H9 (cell line): ENCODE measurements at places on chromosomes 4 and X. TPM values are rescaled to one million over a fixed set of nuclear protein-coding genes. Genes with fewer than 3 reads are reported as not detected.
A peak's percentile ranks its signal among the peaks of the same experiment; 100 is the strongest.

Gene LYAR
- total RNA-seq = 47.0 and 50.9 TPM in 2 replicates

Gene RAB40AL
- total RNA-seq = not detected in 2 replicates

Gene HTR2C
- total RNA-seq = 1.3 and 1.5 TPM in 2 replicates

Gene IL2
- not detected in 2 replicates for total RNA-seq

DNA sequence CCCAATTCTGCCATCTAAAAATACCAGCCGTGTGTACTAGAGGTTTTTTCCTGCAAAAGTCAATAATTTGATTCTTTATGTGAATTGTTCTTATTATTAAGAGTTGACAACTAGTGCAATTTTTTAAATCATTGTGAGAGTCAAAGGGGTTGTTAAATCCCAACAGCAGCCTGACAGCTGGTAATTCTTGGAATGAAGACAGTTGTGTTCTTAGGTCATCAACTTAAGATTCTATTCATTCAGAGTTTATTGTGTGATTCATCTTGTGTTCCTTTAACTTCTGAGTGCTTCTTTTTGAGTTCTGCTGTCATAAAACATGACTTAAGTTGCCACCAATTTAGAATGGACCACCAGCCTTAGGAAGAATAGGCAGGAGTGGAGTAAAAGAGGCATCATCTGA, 329.0 kb downstream of the NAF1 start:
- peaks cover 7% of the 10 kb centered on the region; the same call in 1 of the 2 replicates for H3K36me3 ChIP-seq
- H3K4me1 ChIP-seq = no peaks in the 10 kb centered on the region
- no peak overlapping the region for H3K27ac ChIP-seq
- H3K4me3 ChIP-seq = no peak overlapping the region
- no peak for DNase-seq

GRCh38 chrX:148672517-148672916, 172.1 kb downstream of the AFF2 start:
- DNase-seq = no peak
- H3K27ac ChIP-seq = no peak overlapping the region
- no peaks in the 10 kb centered on the region for H3K27me3 ChIP-seq
- peaks cover 28% of the 10 kb centered on the region for H3K36me3 ChIP-seq
- H3K4me1 ChIP-seq = no peaks in the 10 kb centered on the region

- H3K27me3 ChIP-seq = no peaks in the 10 kb centered on the region
- no peaks in the 10 kb centered on the region for H3K4me1 ChIP-seq
- no peak overlapping the region for H3K4me3 ChIP-seq
- H3K27ac ChIP-seq = no peak overlapping the region
These were observed 38.2 kb downstream of the HTRA3 start for GRCh38 chr4:8307714-8308113.

DNA sequence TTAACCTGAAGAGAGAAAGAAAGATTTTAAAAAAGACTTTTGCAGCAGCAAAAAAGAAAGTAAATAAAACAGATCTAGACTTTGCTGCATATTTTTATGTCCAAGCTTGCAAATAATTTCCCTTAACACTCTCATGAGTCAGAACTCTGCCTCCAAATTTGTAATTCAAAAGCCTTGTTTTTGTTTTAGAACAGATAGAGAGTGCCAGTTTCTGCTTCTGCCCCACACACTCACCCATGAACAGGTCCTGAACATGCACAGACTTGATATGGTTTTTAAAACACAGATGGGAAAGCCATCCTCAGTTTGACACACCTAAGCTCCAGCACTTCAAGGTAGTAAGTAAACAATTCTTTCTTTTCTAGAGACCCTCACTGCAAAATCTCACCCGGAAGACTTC, 39.7 kb upstream of the VCX3B start:
- H3K4me3 ChIP-seq = no peak overlapping the region
- H3K27ac ChIP-seq = no peak overlapping the region
- no peaks in the 10 kb centered on the region for H3K36me3 ChIP-seq
- H3K27me3 ChIP-seq = no peaks in the 10 kb centered on the region

DNA sequence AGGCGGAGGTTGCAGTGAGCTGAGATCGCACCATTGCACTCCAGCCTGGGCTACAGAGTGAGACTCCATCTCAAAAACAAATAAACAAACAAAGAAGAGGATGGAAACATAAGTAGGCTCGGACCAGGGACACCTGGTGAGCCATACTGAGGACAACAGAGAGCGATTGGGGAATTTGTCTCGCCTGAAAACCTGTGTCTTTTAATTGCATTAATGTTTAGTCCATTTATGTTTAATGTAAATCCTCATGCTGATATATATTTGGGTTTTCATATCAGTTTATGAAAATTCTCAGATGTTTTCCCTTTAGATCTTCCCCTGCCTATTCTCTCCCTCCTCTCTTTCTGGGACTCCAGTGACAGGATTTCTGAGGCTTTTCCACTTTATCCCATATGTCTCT, 84.6 kb downstream of the EVC start:
- no peaks in the 10 kb centered on the region for H3K27me3 ChIP-seq
- no peak overlapping the region for H3K27ac ChIP-seq
- H3K4me1 ChIP-seq = no peaks in the 10 kb centered on the region
- H3K4me3 ChIP-seq = no peak overlapping the region

DNA sequence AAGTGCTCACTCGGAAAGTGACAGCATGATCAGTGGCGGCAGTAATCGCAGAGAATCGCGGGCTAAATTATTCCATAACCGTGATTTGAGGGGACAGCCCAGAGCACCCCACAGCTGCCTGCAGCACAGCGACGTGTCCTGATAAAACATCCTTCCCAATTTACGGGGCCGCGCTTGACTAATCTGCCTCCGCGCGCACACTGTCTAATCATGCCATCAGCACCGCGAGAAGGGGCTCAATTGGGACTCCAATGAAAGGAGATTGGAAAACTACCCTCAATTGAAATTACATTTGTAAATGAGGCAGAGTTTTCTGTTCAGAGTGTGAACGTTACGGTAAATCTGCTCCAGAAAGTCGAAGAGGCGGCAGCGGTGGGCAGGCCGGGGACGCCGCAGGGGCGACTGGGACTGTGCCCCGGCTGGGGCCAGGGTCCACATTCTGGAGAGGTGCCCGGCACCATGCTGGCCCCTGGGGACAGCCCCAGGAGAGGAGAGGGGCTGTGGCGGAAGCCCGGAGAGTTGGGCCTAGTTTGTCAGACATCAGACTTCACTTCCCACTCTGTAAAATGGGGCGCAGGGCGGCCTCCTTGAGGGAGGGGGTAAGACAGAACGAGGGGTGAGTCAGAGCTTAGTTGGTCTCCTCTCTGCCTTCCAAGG, 107.7 kb downstream of the FAM53A start:
- H3K27me3 ChIP-seq = no peaks in the 10 kb centered on the region; the same call in 1 of the 2 replicates
- no peaks in the 10 kb centered on the region; the same call in 2 of the 3 replicates for H3K36me3 ChIP-seq
- no peak overlapping the region for H3K27ac ChIP-seq
- H3K4me3 ChIP-seq = peak overlapping the region; percentile 31; the same call in 1 of the 3 replicates
- H3K4me1 ChIP-seq = peaks cover 8% of the 10 kb centered on the region; the same call in 1 of the 2 replicates

DNA sequence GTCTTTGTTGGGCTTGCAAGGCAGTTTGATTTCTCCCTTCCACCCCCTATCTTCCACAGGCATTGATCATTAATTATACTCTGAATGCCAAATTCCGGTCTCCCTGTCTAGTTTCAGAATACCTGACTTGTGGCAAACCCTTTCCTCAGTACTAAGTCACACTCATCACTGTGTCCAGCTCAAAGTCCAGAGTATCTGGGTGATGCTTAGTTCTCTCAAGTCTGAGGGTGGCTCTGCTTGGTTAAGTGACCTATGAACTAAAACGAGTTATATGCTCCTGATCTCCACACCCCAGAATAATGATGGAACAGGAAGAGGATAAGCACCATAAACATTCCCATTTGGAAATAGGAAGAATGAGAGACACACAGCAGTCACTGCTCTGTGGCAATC, 6.5 kb downstream of the SMIM9 start:
- no peak overlapping the region for H3K27ac ChIP-seq
- no peak for DNase-seq
- peaks cover 1% of the 10 kb centered on the region; the same call in 2 of the 3 replicates for H3K36me3 ChIP-seq

GRCh38 chr4:5693871-5694270, 14.5 kb downstream of the EVC2 start:
- no peaks in the 10 kb centered on the region for H3K4me1 ChIP-seq
- H3K27me3 ChIP-seq = no peaks in the 10 kb centered on the region
- no peak for DNase-seq
- no peak overlapping the region for H3K27ac ChIP-seq

DNA sequence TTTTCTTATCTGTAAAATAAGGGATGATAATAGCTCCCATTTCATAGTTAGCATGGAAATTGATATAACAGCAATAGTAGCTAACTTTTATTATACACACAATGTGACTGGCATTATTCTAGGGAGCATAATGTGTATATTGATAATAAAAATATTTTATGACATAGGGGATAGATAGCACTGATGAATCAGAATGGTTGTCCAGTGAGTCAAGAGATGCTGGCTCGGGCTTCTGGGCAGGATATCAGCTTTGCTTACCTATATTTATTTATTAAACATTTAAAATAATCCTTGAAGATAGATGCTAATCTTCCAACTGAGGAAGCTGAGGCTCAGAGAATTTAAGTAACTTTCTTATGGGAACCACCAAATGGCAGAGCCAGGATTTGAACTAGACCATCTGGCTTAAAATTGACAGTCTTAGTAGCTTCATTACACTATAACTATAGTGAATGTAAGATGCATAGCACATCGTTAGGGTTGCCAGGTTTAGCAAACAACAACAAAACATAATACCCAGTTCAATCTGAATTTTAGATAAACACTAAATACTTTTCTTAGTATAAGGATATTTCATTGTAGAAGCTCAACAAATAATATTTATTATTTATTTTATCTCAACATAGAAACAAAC, 2.7 kb downstream of the AFP start:
- no peak for DNase-seq
- no peaks in the 10 kb centered on the region for H3K27me3 ChIP-seq
- H3K27ac ChIP-seq = no peak overlapping the region
- H3K36me3 ChIP-seq = no peaks in the 10 kb centered on the region
- no peak overlapping the region for H3K4me3 ChIP-seq

- no peaks in the 10 kb centered on the region for H3K4me1 ChIP-seq
- H3K4me3 ChIP-seq = no peak overlapping the region
- H3K27me3 ChIP-seq = no peaks in the 10 kb centered on the region
These were observed 369.9 kb upstream of the NR3C2 start for GRCh38 chr4:148812101-148812500.

- H3K27ac ChIP-seq = no peak overlapping the region
- H3K4me3 ChIP-seq = no peak overlapping the region
- no peak for DNase-seq
These were observed 19.1 kb upstream of the CXCL11 start for GRCh38 chr4:76055016-76055415.

DNA sequence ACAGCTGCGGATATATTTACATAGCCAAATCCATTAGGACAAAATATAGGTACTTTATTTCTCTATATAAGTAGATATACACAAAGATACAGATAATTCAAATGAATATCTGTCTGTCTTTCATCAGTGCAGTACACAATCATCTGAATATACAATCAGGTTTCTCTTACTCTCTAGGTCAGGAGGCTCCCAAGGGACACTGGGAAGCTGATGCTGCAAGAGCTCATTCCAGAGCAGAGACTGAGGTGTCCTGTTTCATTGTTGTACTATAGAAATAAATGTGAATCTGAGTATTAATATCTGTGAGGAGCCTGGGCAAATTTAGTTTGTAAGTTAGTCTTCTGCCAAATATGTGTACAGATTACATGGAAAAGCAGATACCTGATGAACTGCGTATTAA, 4.2 kb downstream of the TLL1 start:
- H3K4me3 ChIP-seq = no peak overlapping the region
- no peak overlapping the region for H3K27ac ChIP-seq
- DNase-seq = no peak
- no peaks in the 10 kb centered on the region for H3K36me3 ChIP-seq
- no peaks in the 10 kb centered on the region for H3K4me1 ChIP-seq
- peaks cover 27% of the 10 kb centered on the region; the same call in 1 of the 2 replicates for H3K27me3 ChIP-seq
